ENCODE measurements at places on chromosomes 5 and 9.
A peak's percentile ranks its signal among the peaks of the same experiment; 100 is the strongest.

- no peak for DNase-seq
Observed at GRCh38 chr5:158933494-158934318, 166.0 kb downstream of the EBF1 start.

DNA sequence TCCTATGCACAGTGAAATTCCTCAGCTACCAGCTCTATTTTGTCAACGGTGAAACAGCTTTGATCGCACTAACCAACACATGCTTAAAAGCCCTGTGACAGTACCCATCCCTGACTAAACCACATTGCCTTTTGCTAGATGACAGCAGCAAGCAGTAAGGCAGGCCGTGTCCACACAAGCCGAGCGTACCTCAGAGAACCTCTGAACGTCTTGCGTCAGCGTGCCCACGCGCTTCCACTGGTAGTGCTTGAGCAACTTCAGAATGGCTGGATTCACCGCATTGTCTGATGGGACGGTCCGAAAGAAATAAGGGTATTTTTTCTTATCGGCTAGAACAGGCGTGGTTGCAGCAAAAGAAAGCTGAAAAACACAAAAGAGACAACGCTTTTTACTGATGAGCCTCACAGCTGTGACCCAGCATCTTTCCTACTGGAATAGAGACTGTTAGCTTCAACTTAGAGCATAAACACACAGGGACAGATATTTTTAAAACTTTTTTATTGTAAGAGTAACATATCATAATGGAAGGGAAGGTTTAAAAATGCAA, 167.0 kb downstream of the GABBR2 start:
- no peak for DNase-seq

- DNase-seq: no peak
Observed at GRCh38 chr5:52895075-52895474, 94.1 kb upstream of the ITGA2 start.

DNA sequence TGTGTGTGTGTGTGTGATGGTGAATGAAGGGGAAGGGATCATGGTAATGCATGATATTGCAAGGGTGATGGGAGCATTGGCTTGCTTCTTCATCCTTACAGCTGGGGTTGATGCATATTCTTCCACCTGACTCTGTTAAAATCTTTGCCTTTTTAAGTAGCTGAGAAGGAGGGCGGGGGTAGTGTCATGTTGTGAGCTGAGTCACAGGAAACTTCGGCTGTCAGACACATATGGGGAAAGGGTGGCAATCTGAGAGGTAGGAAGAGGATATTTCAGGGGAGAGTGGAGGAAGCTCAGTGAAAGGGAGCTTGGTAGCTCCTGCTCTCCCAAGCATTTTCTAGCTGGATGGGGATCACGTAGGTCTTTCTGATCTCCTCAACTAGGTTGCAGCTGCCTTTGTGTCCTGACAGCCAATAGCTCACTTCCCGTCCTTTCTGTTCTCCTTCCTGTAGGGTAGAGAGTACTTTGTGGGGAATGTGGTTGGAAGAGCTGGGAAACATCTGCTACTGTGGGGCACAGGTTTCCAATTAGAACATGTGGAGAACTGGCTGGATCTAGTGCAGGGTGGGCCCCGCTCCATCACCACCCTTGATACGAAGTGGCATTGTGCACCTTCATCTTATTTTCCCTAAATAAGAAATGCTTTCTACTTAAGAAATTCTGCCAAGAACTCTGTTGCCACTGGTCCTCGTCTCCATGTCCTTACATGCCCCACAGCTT, 18.1 kb upstream of the CLK4 start:
- DNase-seq: no peak

- DNase-seq: no peak
Observed at GRCh38 chr5:12624776-12625560, 720.7 kb upstream of the CTNND2 start.

- DNase-seq: no peak
Observed at GRCh38 chr5:135076801-135077200, 42.8 kb upstream of the PITX1 start.

- peak; percentile 50 for DNase-seq
Observed at GRCh38 chr5:65102976-65103711, 334.4 kb downstream of the CWC27 start.

- no peak for DNase-seq
Observed at GRCh38 chr5:76849419-76850291, at the start of gene S100Z. S100Z (plus strand) TSS chr5:76850014; CDS start chr5:76875360, 25,346 bp downstream.

DNA sequence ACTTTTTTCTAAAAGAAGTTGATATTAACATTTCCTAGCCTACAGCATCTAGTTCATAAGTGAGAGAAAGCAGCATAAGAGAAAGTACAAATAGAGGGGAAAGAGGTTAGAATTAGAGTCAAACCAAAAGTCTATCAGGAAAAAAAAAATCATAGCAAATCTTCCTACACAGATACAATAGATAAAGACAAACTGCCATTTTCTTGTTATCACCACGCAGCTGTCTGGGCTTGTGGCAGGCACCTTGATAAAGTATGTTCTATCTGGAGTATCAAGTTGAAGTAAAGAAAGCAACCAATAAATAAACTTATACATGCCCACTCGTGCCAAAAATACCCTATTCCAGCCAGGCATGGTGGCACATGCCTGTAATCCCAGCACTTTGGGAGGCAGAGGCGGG, 5.3 kb upstream of the NR4A3 start:
- no peak for DNase-seq

- DNase-seq: no peak
Observed at GRCh38 chr9:126673689-126674364, 60.1 kb downstream of the LMX1B start.

GRCh38 chr5:111993242-111993641, 236.2 kb upstream of the NREP start:
- DNase-seq: no peak

GRCh38 chr5:60495644-60496520, 204.1 kb downstream of the DEPDC1B start:
- DNase-seq: no peak

- DNase-seq: peak; percentile 57
Observed at GRCh38 chr9:76136986-76137385, 246.5 kb downstream of the PCSK5 start.

DNA sequence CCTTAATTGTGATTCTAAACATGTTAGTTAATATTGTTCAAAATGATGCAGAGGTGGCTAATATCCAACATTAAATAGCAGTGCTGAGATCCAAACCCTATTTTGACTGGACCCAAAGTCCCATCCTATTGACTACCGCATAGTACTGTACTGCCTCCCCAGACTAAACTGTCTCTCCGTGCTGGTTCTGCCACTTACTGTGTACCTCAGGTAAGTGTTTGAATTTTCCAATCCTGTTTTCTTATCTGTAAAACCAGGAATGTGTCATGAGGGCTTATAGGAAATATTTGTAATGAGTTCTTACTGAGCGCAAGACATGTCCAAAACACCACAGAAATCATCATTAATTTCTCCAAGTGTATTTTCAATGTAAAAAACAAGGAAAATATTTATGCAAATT, 209.2 kb upstream of the CD180 start:
- DNase-seq: no peak

DNA sequence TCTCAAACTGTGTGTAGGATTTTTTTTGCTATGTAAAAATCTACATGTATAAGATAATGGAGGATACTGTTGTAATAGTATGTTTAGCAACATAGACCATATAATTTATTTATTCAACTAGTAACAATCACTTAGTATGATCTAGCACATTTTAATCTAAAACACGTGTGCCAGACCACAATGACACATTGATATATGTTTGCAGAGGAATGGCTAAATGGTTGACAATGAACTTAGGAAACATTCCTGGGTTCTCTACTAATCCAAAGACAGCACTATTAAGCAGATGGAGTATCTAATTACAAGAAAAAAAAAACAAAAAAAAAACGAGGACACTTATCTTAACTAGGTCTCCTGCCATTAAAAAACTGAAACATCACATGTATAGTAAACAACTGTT, 261.7 kb upstream of the PAPPA start:
- DNase-seq: peak; percentile 92

- no peak for DNase-seq
Observed at GRCh38 chr5:40022057-40022456, 597.3 kb upstream of the DAB2 start.

GRCh38 chr9:84139296-84140070, 158.9 kb downstream of the RMI1 start:
- peak; percentile 61 for DNase-seq

- peak; percentile 90 for DNase-seq
Observed at GRCh38 chr5:37071901-37072581, 177.1 kb downstream of the CPLANE1 start.

GRCh38 chr5:85538362-85538761, 1079.4 kb upstream of the COX7C start:
- DNase-seq: no peak

- DNase-seq: no peak
Observed at GRCh38 chr5:180084638-180085561, 13.3 kb upstream of the RNF130 start.

DNA sequence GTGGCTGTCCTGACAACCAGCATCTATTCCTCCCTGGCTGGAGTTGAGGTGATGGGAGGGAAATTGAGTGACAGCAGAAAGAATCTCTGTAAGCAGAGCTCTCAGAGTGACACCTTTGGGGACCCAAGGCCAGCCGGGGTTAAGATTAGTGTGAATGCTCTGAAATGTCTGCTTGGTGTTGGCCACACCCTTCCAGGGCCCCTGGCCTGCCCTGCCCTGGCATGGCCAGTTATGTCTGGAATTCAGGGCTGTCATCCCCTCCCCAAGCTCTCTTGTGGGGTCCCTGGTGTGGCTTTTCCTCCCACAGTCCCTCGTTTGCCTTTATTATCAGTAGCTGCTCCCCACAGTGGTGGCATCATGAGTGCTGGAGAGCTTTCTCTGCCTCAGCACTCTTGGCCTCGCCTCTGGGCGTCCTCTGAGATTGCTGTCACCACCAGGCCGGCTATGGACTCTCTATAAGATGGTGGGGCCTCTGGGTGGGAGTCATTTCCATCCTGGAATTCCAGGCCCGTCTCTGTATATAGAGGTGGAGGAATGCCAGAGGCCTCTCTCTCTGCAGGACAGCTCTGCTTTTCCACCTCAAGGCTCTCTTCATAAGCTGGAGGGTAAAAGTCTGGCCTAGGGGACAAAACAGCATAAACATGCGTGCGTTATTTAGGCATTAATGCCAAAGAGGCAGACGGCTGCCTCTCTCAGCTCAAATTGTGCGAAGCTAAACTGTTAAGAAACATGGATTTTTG, 3.6 kb downstream of the TMEM252 start:
- no peak for DNase-seq

GRCh38 chr9:127263664-127264063, 910 bp upstream of the GARNL3 start:
- DNase-seq: no peak

DNA sequence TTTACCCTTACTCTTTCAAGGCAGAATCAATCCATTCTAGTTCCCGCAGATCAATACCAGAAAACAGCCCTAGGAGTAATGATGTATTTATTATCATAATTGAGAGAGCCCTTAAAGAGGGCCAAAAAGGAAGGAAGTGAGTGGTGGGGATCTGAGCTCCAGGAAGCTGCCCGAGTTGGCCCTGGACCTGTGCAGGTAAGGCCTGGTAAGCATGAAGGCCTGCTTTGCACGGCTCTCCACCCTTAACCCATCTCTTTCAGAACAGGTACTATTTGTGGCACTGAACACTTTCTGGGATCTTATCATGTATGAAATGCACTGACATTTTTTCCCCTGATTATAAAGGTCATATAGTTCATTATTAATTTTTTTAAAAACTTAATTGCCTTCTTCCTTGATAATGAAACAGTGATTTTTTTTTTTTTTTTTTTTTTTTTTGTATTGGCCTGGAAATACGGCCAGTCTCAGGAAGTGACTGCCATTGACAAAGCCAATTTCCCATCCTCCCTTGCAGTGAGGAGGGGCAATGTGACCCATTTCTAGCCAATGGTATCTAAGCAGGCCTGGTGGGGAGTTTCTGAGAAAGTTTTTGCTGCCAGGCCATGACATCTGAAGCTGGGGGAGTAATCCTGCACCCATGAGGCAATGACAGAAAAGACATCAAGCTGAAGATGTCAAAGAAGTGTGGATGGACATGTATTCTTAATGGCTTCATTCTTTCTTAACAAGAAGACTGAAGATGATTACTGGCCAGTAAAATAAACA, 6.3 kb upstream of the MVB12B start:
- DNase-seq: peak; percentile 3

GRCh38 chr9:107935931-107936330, 446.4 kb upstream of the KLF4 start:
- DNase-seq: no peak

- no peak for DNase-seq
Observed at GRCh38 chr5:31750215-31750614, 111.3 kb downstream of the PDZD2 start.

DNA sequence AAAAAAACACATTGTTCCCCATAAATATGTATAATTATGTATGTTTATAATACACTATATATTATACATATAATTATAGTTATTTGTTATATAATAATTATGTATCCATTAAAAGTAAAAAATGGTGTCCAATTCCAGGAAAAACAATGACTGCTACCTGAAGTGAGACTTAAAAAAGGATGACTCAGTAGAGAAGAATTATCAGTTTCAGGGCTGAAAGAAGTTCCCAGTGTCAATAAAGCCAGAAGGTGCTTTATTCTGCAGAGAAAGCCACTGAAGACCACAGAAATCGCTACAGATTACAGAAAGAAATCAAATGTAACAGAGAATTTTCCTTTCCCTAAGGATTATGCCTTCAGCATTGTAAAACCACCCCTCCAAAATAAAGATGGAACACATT, 50.9 kb downstream of the ANKRD31 start:
- no peak for DNase-seq

- no peak for DNase-seq
Observed at GRCh38 chr5:67528953-67529352, 332.4 kb upstream of the CD180 start.

GRCh38 chr9:86753836-86754235, 193.5 kb downstream of the GAS1 start:
- no peak for DNase-seq

DNA sequence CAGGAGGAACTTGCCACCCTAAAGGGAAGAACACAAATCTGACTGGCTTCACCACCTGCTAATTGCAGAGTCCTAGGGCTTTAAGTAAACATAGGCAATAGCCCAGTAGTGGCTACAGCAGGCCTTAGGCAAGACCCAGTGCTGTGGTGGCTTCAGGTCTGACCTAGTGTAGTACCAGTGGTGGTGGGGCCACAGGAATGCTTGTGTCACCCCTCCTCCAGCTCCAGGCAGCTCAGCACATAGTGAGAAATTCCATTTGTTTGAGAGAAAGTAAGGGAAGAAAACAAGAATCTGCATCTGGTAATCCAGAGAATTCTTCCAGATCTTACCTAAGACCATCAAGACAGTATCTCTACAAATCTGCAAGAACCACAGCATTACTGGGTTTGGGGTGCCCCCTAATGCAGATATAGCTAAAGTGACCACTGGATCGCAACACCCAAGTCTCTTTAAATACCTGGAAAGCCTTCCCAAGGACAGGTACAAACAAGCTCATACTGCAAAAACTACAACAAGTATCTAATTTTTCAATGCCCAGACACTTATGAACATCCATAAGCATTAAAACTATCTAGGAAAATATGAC, 102.6 kb upstream of the TRPM3 start:
- peak; percentile 49 for DNase-seq

DNA sequence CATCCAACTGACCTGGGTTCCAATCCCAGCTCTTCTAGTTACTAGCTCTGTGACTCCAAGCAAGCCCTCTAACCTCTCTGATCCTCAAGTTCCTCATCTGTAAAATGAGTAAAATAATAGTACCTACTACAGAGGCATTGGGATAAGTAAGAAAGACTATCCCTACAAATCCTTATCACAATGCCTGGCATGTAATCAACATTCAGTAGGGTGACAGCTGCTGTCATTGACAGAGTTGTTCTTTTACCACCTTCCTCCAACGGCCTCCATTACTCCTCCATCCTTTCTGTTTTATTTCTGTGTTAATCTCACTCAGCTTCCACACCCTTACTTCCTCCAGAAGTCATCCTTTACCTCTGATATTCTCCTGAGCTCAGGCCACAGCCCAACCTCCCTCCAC, 40.4 kb downstream of the FGF1 start:
- no peak for DNase-seq

All from AG10803 (cell line).